ENCODE measurements at places on chromosomes 2 and 18.

GRCh38 chr2:16774980-16775898 lies 109.6 kb upstream of the CYRIA start:
- no peak for DNase-seq

GRCh38 chr2:24577481-24577880 lies 86.4 kb downstream of the NCOA1 start:
- DNase-seq, result no peak

DNA sequence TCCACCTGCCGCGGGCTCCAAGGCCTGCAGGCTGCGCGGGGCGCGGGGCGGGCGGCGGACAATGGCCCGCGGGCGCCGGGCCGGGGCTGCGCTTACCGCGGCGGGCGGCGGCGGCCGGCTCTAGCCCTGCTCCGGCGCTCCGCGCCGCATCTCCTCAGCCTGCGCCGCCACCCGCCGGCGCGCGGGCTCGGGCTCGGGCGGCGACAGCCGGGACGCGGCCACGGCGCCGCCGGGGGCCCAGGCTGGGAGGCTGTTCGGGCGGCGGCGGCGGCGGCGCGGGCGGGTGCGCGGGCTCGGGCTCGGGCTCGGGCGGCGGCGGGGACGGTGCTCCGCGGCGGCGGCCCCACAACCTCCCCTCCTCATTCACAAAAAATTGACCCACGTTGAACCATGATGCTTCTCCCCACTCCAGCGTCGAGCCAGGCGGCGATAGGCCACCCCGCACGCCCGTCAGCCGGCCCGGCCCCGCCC lies at the start of gene HDAC4:
TSS of gene HDAC4 (minus strand) at position 425 of the 471 bp plus-strand sequence. CDS start 48,321 bp downstream, outside the sequence.
- DNase-seq, result no peak

DNA sequence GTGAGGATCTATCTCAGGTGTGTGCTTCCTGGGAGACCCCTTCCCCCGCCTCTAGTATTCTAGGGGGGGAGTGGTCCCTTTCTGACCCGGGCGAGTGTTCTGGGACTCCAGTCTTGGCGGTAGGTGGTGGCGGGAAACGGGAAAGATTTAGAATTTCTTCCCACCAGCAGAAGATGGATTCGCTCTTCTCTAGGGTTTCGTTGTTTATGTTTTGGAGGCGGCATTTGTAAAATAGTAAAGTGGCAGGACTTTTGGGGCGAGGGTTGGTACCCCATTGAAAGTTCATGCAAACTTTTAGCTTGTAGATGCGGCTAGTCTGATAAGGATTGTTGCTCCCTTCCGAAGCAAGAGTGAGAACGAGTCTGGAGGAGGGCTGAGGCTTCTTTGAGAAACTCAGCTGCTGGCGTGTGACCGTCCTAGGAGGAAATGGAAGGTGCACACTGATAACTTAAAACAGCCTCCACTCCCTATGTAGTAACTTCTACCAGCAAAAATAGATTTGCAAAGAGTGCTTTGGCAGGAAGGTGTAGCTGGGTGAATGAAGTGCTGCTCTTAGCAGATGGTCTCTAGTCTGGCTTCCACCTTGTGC lies 412 bp downstream of the GPD2 start:
- no peak for DNase-seq

DNA sequence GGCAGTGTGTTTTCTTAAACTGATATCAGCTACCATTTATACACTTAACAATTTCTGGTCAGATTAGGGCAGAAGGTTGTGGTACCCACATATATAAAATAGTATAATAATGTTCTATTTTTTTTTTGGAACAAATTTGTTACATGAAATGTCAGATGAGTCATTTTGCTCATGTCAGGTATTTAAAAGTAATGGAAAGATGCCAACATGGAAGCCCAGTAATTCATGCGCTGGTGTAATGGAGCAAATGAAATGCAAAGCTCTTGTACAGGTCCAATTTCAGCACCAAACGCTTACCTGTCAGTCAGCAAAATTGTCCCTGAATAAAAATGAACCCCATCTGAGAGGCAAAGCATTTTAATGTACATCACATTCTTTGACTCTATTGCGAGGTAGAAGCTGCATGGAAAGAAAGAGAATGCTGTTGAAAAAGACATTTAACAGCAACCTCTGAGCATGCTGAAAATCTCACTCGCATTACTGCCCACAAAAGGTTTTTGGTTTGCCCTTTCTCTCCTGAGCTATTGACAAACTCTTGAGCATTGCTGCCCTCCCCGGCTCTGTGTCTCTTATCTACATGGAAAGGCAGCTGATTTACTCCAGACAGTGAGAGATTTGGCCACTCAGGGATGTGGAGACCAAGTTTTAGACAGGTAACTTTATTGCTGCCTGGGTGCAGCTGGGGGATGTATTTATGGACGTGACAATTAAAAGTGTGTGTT lies 217.5 kb downstream of the CAMKMT start:
- DNase-seq, result no peak

DNA sequence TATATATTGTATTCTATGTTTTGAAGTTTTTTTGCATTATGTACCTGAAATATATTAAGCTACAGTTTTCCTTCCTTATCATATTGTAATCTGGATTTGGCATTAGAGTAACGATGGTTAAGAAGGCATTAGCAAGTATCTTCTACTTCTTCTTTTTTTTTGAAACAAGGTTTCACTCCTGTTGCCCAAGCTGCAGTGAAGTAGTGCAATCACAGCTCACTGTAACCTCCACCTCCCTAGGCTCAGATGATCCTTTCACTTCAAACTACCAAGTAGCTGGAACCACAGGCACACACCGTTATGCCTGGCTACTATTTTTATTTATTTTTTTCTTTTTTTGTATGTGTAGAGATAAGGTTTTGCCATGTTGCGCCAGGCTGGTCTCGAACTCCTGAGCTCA lies 201.1 kb downstream of the ZNF804A start:
- DNase-seq, result no peak

GRCh38 chr18:24089515-24090337 lies 49.1 kb upstream of the CABYR start:
- DNase-seq, result no peak

- DNase-seq, result no peak
These were observed 137.9 kb downstream of the CDH2 start for GRCh38 chr18:28039078-28039477.

All from stimulated activated CD8-positive, alpha-beta memory T cell treated with anti-CD3 and anti-CD28 coated beads, Interleukin-4, amount 100 ng/mL, for 4 hours (primary cell).